ENCODE measurements at places on chromosomes 3 and 15.

GRCh38 chr3:174192471-174192870 lies 666.7 kb upstream of the NAALADL2 start:
- DNase-seq, result no peak

- no peak for DNase-seq
These were observed 65.5 kb upstream of the TJP1 start for GRCh38 chr15:29887721-29888120.

GRCh38 chr3:47348411-47349154 lies 32.2 kb upstream of the PTPN23 start:
- no peak for DNase-seq

GRCh38 chr3:159620281-159620680 lies 368.4 kb upstream of the IL12A start:
- no peak for DNase-seq

GRCh38 chr3:29683018-29683993 lies 402.4 kb downstream of the RBMS3 start:
- no peak for DNase-seq

DNA sequence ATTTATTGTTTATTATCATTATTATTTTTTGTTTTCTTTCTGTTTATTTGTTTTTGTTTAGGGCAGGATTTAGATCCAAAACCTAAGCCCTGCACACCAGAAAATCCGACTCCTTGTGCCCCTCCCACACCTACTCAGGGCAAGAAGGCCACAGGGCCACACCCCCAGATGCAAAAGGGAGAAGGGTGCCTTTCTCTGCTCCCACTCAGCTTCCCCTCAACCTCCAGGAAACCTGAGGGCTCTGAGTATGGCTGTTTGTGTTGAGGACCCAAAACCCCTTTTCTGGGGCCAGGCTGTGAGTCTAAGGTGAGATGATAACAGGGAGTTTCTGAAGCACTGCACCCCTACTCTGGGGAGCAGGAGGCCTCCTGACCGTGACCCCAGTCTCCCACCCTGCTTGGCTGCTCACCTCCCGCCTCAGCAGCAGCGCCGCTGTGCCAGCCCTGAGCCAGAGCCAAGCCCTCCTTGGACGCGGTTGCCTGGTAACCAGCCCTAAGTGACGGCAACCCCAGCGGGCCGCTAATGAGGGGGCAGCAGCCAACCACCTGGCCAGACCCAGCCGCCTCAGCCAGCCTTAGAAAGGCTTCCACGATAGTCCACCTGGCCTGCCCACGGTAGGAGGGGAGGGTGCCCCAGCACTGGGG lies 6.4 kb upstream of the C15orf39 start:
- no peak for DNase-seq

GRCh38 chr3:47799733-47800132 lies 3.2 kb upstream of the DHX30 start:
- DNase-seq, result no peak

GRCh38 chr3:192986379-192986778 lies 68.7 kb upstream of the MB21D2 start:
- no peak for DNase-seq

DNA sequence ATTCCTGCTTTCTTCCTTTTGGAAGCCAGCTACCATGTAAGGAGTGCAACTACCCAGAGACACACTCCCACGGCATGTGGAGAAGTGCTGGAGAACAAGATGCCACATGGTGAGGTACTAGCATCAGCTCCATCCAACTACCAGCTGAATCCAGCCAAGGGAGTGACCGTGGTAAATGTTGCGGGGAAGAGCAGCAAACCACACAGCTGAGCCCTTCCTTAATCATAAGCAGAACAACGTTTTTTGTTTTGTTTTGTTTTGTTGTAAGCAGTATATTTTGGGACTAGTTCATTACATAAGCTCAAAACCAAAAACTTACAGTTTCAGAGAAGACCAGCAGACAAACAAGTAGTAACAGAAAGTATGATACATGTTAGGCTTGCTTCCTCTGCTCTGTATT lies 212.6 kb upstream of the ATP10A start:
- no peak for DNase-seq

DNA sequence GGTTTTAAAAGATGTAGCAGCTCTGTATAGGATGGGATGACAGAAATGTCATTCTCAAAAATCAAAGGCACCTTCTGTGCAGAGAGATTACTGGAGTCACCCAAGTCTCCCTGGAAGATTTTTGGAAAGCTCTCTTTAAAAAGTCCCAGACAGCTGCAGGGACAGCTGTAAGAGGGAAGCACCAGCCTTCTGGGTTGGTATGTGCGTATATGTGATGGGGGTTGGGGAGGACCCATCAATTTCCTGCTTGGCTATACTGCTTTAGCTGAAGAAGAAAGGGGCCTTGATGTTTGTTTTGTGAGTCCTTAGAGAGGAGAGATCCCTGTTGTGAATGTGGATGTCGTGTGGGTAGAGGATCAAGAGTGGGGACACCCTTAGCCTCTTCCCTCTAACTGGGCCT lies 5.4 kb upstream of the SEC11A start:
- DNase-seq, result peak; percentile 17

GRCh38 chr3:45547764-45548680 lies 46.5 kb upstream of the LIMD1 start:
- peak; percentile 96 for DNase-seq

- peak; percentile 68 for DNase-seq
These were observed 6.9 kb upstream of the IL16 start for GRCh38 chr15:81189583-81190283.

GRCh38 chr3:37898424-37898823 lies 36.7 kb downstream of the CTDSPL start:
- no peak for DNase-seq

- no peak for DNase-seq
These were observed 128.2 kb downstream of the ADAMTS9 start for GRCh38 chr3:64559588-64559987.

- DNase-seq, result no peak
These were observed 110.9 kb downstream of the IQSEC1 start for GRCh38 chr3:12962292-12962691.

- peak; percentile 41 for DNase-seq
These were observed 117.8 kb downstream of the OXNAD1 start for GRCh38 chr3:16382845-16383244.

DNA sequence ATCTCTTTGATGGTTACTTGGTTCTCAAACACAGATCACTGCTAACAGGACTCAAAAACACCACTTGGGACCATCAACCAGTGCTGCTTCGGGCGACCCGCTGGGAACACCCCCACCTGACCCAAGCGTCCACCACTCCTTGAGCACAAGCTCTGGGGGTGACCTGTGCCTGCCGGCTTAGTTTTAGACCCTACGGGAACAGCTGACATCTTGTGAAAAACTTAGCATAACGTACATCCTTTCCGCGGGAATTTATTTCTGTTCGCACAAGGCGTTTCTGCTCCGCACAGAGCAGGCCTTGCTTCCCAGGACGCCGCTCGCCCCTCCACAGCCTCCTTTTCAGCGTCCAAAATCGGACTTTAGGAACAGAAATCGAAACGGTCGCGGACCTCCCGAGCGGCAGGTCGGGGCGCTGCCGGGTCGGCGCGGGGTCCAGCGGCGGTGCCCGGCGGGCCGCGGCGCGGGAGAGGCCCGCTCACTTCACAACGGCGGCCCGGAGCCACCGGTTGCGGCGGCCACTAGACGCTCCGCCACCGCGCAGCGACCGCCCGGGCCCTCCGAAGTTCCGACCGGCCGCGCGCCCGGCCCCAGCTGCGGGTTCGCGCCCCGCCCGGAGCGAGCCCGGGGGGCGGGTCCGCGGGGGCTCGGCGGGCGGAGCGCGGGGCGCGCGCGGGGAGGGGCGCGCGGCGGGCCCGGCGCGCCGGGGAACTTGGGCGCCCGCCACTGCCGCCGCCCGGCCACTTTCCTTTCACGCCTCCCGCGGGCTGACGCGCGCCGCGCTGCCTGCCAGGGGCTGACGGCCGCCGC lies 959 bp downstream of the SFMBT1 start:
- peak; percentile 77 for DNase-seq

GRCh38 chr3:188102861-188103547 lies 51.0 kb upstream of the LPP start:
- DNase-seq, result no peak

GRCh38 chr3:12158387-12159226 lies at the start of gene TIMP4:
TSS of gene TIMP4 (minus strand) at chr3:12158912. CDS start at chr3:12158840, 72 bp downstream.
- DNase-seq, result peak; percentile 22

- DNase-seq, result peak; percentile 94
These were observed at the start of gene CEP70 for GRCh38 chr3:138594150-138594934. TSS of gene CEP70 (minus strand) at chr3:138594260. CDS start at chr3:138572927, 21,333 bp downstream.

GRCh38 chr3:14410106-14410502 lies 7.7 kb downstream of the SLC6A6 start:
- peak; percentile 39 for DNase-seq

- no peak for DNase-seq
These were observed 2.3 kb upstream of the CTDSPL start for GRCh38 chr3:37859354-37859753.

GRCh38 chr15:65916041-65916663 lies 46.9 kb downstream of the RAB11A start:
- DNase-seq, result no peak

DNA sequence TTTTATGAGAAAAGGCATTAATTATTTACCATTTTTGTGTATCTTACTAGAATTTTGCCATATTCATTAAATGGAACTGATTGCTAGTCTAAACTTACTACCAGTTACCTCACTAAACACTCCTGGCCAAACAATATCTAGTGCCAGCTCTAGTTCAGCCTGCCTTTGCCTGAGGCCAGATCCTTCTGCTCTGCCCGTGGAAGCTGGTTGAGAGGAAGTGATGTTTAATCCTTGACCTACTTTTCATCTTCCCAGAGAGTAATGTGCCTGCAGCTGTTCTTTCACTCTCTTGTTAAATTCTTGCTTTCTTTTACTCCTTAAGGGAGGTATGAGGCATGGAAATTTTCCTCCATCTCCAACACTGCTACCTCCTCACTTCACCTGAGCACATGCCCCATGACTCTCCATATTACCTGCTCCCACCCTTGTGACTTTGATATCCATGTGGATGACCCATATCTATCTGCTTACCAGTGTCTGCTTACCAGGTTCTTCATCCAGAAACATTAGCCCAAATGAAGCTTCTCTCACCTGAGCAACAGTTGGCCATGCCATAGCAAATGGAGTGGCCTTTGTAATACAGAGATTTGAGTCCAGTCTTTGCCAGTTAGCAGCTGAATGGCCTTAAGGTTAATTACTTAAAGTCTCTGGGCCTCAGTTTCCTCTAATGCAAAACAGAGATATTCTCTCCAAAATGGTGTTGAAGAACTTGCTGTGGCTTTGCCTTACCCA lies 53.4 kb downstream of the UBE2E1 start:
- peak; percentile 53 for DNase-seq

DNA sequence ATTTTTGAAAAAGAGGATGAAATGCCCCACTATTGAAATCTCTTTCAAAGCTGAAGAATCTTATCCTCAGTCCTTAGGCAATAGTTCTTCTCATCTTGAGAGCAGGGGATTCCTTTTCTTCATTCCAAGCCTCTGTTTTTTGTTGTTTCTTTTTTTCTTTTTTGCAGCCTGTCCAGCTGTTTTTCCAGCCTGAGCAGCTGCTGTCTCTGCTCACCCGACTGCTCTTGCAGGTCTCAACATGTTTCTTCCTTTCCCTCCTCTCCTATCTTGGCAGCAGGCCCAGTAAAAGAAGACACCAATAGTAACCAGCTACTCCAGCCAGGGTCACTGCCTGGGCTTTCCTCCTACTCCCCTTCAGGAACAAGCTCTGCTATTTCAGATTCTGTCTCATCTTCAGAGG lies 23.8 kb downstream of the MEX3B start:
- DNase-seq, result no peak

DNA sequence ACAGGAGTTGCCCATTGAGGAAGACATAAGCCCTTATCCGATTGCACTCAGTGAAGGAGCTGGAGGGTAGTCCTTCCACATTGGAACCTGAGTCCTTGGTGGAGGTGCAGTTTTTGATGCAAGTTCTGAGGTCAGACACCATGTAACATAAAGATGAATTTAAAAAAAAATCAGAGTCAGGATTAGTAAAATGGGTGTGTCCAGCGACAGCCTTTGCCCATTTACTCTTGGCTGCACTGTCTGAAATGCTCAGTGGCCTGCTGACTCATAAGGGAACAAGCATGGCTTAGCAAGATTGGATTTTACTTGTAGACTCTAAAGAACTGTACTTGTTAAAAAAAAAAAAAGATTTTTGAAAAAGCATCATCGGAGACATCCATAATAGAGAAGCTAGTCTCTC lies 241.1 kb upstream of the TOPAZ1 start:
- DNase-seq, result no peak

- no peak for DNase-seq
These were observed 530 bp upstream of the FBXL22 start for GRCh38 chr15:63596676-63597037.

- peak; percentile 21 for DNase-seq
These were observed 1.0 kb downstream of the MYO9A start for GRCh38 chr15:72116731-72117485.

DNA sequence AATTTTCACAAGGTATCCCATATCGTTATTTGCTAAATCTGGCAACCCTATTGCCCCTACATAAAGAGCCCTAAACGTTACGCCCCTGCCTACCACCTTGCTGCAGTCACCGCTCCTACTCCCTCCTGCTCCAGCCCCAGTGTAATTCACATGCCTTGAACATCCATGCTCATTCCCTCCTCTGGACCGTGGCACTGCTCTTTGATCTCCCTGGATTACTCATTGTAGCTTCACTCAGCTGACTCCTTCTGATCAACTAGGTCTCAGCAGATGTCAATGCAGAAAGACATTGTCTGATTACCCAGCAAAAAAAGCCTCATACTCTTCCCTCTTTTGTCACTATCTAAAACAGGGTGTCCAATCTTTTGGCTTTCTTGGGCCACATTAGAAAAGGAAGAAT lies 40.7 kb upstream of the KBTBD8 start:
- DNase-seq, result no peak

GRCh38 chr3:156290924-156291271 lies 170.5 kb downstream of the KCNAB1 start:
- DNase-seq, result no peak

- no peak for DNase-seq
These were observed 112.5 kb upstream of the TGFBR2 start for GRCh38 chr3:30493911-30494311.

DNA sequence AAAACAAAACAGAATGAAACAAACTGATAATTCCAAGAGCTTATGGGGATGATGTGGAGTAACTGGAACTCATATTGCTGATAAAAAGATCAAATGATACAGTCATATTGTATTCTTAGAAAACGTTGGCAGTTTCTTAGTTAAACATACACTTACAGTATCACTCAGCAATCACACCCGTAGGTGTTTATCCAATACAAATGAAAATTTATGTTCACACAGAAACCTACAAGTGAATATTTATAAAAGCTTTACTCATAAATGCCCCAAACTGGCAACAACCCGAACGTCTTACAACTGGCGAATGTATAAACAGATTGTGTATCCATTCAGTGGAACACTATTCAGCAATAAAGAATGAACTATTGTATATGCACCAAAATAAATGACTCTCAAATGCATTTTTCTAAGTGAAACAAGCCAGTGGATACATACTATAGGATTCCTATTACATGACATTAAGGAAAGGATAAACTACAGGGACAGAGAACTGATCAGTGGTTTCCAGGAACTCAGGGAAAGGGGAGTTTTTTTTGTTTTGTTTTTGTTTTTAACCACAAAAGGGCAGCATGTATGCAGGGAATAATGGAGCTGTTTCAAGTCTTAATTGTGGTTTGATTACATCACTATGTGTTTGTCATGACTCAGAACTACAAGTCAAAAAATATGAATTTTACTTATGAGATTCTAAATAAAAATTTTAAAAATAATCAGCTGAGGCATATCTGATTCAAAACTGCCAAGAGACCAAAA lies 71.8 kb upstream of the NDUFB4 start:
- DNase-seq, result no peak

Data from suppressor macrophage (primary cell).